ENCODE measurements at places on chromosomes 3 and 15.

DNA sequence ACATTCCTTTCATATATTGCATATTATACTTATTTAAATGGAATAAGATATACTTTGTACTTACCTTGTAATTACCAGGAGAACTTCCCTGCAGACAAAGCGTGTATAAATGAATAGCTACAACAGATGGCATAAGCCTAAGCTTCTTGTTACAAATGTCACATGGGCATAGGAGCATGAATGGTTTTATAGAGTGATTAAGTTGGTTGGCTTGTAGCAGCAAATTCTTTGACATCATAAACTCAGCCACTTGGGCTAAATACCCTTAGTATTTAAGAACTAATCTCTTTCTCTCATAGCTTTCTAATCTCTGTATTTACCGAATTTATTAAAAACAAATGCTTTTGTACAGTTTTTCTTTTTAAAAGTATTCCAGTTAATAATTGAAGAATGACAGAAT, at the start of gene UBAP1L:
Gene UBAP1L (minus strand): TSS at position 115 of the 400 bp plus-strand sequence. CDS start 8,985 bp downstream, outside the sequence.
- DNase-seq: peak; percentile 12

DNA sequence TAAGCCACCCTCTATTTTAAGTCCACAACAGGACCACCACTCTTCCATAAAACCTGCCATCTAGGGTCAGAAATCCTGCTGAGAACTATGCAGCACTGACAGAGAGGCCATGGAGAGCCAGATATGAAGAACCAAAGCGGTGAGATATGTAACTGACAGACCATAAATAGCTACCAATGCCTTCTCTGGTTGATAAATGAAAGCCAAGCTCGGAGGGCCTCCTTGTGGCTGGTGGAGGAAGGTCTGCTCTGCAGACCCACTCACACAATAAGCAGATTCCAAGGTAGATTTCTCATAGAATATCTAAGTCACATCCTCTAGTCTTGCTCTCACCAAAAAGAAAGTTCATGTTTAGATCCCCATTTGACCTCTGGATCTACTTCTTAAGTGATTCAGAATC, 38.9 kb downstream of the RYK start:
- peak; percentile 69 for DNase-seq

DNA sequence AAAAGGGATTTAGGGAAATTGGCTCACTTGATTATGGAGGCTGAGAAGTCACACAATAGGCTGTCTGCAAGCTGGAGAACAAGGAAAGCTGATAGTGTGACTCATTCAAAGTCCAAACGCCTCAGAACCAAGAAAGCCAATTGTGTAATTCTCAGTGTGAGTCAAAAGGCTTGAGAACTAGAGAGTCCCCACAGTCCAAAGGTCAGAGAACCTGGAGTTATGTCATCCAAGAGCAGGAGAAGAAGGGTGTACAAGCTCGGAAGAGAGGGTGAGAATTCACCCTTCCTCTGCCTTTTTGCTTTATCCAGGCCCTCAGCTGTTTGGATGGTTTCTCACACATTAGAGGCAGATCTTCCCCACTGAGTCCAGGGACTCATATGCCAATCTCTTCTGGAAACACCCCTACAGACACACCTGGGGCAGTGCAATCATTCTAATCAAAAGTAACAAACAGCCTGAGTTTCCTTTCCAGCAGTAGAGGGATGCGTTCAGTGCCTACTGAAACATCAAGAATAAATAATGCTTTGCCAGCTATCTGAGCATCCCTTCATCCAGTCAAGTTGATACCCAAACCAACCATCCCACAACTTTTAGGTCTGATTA, 271.5 kb downstream of the SATB1 start:
- peak; percentile 65 for DNase-seq

- DNase-seq: peak; percentile 36
These were observed 21.5 kb downstream of the AGTR1 start for GRCh38 chr3:148718982-148719862.

DNA sequence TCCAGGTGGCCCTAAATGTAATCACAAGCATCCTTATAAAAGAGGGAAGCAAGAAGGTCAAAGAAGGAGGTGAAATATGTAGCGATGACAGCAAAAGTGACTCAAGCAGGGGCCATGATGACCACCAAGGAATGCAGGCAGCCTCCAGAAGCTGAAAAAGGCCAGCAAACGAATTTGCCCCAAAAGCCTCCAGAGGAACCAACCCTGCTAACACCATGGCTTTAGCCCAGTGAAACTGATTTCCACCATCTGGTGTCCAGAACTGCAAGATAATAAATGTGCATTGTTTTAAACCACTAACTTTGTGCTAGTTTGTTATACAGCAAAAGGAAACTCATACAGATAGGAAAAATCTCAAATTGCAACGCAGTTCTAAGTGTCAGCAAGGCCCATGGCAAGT, 23.0 kb upstream of the RBSN start:
- DNase-seq: no peak

- peak; percentile 8 for DNase-seq
These were observed 27.4 kb downstream of the SEC22A start for GRCh38 chr3:123229145-123229544.

DNA sequence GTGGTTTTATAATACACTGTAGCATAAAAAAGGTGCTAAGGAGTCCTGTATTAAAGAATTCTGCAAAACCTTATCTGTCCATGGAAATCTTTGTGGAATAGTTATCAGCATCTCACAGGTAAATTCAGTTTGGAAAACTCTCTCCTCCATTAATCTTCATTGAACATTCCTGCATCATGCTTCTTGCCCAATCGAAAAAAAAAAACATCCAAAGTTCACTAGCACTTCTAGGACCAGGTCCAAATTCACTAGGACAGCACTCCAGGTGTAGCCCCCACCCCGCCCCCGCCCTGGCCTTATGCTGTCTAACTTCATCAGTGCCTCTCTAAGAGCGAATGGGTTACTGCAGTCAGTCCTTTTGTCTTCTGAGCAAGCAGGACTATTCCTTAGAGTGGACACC, 138.6 kb downstream of the PLD1 start:
- no peak for DNase-seq

- no peak for DNase-seq
These were observed 7.2 kb upstream of the ZNF148 start for GRCh38 chr3:125382298-125382697.

GRCh38 chr3:28940530-28940929, 340.3 kb upstream of the RBMS3 start:
- DNase-seq: peak; percentile 88

GRCh38 chr3:31621314-31621713, 88.6 kb downstream of the STT3B start:
- DNase-seq: peak; percentile 48

DNA sequence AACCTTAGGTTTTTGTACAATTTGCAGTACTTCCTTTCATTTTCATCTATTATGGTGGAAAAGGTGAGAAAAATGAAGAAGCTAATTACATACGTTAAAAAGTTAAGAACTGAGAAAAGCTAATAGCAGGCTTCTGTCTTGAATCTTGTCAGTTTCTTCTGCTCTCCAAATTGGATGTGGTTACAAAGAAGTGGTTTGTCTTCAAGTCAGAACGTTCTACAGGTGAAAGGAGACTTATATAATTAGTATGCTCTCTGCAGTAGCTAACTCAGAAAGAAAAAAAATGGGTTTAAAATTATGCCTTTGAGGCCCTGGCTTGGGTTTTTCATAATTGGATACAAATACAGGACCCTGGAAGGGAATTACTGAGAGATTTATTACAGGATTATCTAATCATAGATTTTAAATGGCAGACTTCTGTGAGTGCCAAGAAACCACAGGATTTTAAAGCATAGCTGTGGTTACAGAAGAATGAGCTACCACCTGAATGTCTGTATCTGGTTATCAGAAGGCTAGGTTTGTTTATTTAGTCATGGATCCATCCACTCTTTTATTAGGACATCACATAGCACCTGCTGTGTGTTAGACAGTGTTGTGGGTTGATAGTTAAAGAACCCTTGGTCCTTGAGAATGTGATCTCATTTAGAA, 528.1 kb upstream of the MCTP2 start:
- no peak for DNase-seq

- no peak for DNase-seq
These were observed 126.5 kb downstream of the ECT2 start for GRCh38 chr3:172877011-172877410.

- no peak for DNase-seq
These were observed 17.4 kb downstream of the PTPN23 start for GRCh38 chr3:47398228-47398627.

- no peak for DNase-seq
These were observed 976.4 kb downstream of the CADM2 start for GRCh38 chr3:85935171-85935570.

GRCh38 chr15:58724466-58724865, 25.0 kb downstream of the ADAM10 start:
- DNase-seq: peak; percentile 73

GRCh38 chr3:140630366-140630765, 47.5 kb upstream of the TRIM42 start:
- DNase-seq: no peak

- no peak for DNase-seq
These were observed 54.2 kb downstream of the OSTN start for GRCh38 chr3:191253089-191253799.

DNA sequence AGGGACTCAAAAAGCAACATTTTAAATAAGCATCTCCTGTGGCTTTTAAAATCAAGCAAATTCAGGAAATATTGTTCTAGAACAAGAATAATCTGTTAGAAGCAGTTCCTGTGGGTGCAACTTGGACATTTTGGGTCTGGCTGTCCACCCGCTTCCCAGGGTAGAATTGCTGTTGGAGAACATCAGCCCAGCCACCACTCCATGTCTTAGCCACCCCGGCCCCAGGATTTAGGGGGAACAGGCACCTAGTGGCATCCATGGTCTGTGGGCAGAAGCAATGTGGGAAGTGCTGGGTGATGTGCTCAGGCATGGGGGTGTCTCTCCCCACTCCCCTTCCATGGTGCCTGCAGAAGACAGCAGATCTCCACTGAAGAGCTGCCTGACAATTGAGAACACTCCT, 162.6 kb downstream of the KLF13 start:
- DNase-seq: no peak

DNA sequence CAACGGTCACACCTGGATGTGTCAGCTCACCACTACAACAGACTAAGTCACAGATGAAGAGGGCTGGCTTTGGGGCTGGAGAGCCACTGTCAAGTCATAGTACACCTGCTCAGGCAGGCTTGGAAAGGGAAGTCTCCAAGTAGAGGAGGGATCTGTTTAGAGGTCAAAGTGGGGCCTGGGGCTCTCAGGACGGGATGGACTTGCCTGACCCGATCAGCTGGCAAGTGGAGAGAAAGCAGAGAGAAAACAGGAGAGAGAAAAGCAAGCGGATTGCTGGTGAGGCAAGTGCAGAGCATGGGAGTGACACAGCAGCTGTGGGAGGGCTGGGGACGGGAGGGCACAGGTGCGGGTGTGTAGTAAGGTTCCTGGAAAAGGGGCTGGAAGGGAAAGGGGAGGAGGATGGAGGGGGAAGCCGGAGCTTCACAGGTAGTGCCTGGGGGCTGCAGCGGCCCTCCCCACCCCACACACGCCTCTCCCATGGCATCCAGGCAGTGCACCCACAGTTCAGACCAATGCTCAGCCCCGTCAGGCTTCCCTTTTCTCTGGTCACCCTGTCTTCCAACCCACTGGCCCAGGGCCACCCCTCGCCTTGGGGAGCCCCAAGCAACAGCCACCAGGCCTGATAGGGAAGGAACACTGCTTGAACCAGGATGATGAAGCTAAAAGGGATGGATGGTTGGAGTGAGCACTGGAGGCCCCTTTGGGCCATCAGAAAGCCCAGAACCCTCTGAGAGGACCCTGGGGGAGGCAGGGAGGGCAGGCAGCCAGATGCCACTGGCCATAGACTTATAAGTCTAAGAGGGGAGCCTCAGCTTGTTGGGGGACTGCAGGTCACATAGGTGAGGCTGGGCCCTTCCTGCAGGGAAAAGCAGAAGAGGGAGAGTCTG, 8.5 kb downstream of the RPS17 start:
- DNase-seq: no peak

- DNase-seq: peak; percentile 23
These were observed 47.0 kb upstream of the TFG start for GRCh38 chr3:100662113-100662823.

DNA sequence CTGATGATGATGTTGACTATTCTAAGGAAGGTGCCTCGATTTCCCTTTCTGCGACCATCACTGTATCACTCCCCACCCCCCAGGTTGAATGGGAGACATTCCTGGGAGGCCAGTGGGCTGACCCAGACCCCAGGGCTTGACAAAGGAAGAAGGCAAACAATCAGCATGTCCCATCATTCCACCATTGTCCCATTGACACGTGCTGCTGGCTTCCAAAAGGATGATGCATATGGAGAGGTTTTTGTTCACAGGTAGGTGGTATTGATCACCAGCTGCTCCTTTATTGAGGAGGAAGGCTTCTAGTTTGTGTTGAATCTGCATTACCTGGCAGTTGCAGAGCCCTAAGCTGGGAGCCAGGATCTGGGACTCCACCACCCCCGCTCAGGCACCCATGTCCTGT, 30.4 kb downstream of the RASGRF1 start:
- no peak for DNase-seq

DNA sequence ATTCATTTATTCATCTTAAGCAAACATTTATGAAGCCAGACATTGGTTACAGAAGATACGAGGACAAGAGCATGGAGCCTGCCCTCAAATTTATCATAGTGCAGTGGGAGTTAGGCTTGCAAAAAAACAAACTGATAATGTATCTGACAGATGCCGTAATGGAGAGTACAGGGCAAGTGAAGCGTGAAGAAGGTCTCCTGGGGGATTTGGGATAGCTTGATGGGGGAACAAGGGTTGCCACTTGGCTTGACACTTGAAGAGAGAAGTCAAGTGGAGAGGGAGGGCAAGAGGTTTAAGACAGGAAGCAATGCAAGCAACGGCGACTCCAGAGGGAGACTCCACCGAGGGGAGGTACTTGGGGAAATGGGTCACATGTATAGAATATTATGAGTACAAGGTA, 129.3 kb downstream of the SSR3 start:
- no peak for DNase-seq

- no peak for DNase-seq
These were observed 230.0 kb downstream of the TUSC7 start for GRCh38 chr3:116939550-116939949.

DNA sequence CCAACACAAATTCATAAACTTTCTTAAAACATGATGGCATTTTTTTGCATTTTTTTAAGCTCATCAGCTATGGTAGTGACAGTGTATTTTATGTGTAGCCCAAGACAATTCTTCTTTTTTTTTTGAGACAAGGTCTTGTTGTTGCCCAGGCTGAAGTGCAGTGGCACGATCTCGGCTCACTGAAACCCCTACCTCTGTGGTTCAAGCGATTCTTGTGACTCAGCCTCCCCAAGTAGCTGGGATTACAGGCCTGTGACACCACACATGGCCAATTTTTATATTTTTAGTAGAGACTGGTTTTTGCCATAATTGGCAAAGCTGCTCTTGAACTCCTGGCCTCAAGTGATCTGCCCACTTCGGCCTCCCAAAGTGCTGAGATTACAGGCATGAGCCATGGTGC, 17.3 kb upstream of the USP50 start:
- no peak for DNase-seq

DNA sequence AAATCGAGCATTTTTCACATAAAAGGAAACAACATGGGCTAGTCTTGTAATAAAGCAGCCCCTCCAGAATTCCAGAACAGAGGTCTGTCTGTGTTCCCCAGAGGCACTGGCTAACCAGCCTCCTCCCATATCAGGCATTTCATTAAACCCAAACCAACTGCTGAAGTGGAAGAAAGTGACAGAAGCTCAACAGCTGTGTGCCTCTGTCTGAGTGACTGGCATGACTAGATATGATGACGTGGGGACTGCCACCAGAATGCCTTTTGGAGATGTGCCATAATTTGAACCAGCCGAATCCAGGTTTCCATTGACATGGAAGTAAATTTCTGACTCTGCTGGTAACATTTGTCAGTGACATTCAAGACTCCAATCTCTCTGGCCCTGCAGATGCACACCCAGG, 8.7 kb downstream of the LIMD1 start:
- DNase-seq: no peak
